ENCODE measurements at places on chromosomes 12 and 14.
A peak's percentile ranks its signal among the peaks of the same experiment; 100 is the strongest.

- no peak for DNase-seq
Measured at GRCh38 chr14:92556863-92557543, 43.4 kb downstream of the RIN3 start.

GRCh38 chr14:67016856-67017255, 172.4 kb upstream of the GARIN2 start:
- no peak for DNase-seq

GRCh38 chr14:65333943-65334687, 78.4 kb upstream of the FUT8 start:
- DNase-seq = no peak

DNA sequence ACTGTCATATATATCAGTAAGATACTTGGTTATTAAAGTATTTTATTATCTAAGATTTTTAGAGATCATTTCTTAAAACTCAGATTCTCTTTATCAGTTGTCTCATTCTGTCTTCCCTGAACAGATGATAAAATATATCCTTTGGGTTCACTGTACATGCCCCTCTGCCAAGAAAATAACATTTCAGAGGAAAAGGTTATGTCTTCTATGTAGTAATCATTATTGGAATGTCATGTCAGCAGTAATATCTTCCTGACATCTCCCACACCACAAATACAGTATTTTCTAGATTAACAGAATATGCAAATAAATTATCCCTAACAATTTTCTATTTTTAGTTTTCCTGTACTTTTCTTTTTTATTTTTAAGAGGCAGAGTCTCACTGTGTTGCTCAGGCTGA, 26.0 kb downstream of the BTBD7 start:
- no peak for DNase-seq

- DNase-seq = no peak
Measured at GRCh38 chr14:93970965-93971634, 5.3 kb downstream of the ASB2 start.

DNA sequence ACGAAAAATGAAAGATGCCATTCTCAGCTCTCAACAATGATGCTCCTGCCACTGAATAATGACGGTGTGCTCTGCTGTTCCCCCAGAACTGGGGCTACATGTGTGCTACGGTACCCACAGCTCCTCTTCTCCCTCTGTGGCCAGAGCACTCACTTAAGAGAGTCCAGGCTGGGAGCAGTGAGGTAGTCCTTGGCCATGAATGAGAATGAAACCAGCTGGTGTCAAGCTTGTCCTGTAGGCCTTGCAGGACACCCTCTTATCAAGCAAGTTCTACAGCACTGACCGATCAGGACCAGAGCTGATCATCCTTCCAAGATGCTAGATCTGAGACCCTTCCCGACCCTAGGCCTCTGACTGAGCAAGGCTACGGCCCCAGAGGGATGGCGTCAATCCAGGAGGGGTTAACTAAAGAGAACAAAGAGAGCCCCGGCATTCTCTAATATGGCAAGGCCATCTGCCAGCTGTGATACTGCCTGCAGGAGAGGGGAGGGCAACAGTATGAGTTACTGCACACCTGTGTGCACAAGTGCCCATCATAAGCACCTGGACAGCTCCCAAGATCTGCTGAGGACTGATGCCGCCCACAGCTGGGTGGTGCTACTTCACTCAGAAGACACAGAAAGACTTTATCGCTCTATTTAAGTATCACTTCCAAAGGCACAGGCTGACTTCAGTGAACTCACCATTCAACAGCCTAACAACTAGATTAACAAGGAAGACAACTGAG, 30.5 kb downstream of the APPL2 start:
- DNase-seq = no peak

GRCh38 chr12:63404611-63405010, 253.6 kb upstream of the AVPR1A start:
- DNase-seq = no peak

DNA sequence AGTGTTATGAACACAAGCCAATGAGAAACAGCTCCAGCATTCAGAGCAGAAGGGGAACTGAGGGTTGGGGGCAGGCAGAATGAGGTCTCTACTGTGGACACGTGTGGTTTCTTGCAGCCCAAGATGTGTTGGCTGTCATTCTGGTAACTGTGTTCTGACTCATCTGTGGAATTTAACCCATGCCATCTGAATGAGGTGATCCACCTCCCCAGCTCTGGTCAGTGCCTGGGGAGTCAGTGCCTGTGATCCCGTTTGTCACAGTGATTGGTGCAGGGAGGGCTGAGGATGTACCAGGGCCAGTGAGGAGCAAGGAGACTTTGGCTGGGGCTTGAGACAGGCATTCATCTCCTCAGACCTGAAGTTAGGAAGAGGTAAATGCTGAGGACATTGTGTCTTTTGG, 216.8 kb downstream of the MSRB3 start:
- no peak for DNase-seq

GRCh38 chr14:91891721-91892220, 24.4 kb upstream of the TC2N start:
- DNase-seq = peak; percentile 95

GRCh38 chr12:449203-449602, 10.5 kb upstream of the B4GALNT3 start:
- no peak for DNase-seq

DNA sequence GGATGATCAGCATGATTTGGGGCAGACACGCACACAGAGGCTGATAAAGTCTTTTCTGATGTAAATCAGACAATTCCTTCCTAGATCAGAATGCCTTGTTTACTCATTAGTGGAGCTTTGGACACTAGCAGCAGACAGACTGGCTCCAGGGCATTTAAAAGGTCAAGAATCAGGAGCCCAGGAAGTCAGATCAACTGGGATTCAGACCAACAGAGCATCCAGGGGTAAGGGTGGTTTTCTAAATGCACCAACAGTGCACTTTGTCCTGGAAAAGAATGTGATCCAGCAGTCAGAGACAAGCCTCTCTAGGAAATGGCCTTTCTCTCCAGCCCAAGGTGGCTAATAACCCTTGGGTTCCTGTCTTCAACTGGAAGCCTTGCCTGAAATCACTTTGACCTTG, 405.3 kb downstream of the MED13L start:
- no peak for DNase-seq

GRCh38 chr12:79406993-79407392, 283.8 kb downstream of the PAWR start:
- DNase-seq = no peak

DNA sequence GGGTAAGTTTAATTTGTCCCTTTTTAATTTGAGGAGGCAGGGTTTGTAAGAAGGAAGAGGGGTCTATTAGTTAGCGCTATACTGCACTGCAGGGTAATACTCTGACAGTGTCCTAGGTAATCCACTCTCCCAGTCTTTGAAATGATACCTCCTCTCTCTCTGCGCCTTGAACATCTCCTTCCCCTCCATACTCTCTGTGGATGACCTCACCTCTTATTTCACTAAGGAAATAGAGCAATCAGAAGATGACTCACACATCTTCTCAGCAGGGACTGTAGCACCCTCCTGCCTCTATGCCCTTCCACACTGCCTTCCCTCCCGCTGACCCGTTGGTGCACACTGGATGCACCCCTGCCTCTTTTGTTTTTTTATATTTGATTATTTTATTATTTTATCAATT, 94.2 kb downstream of the GRIP1 start:
- DNase-seq = no peak

DNA sequence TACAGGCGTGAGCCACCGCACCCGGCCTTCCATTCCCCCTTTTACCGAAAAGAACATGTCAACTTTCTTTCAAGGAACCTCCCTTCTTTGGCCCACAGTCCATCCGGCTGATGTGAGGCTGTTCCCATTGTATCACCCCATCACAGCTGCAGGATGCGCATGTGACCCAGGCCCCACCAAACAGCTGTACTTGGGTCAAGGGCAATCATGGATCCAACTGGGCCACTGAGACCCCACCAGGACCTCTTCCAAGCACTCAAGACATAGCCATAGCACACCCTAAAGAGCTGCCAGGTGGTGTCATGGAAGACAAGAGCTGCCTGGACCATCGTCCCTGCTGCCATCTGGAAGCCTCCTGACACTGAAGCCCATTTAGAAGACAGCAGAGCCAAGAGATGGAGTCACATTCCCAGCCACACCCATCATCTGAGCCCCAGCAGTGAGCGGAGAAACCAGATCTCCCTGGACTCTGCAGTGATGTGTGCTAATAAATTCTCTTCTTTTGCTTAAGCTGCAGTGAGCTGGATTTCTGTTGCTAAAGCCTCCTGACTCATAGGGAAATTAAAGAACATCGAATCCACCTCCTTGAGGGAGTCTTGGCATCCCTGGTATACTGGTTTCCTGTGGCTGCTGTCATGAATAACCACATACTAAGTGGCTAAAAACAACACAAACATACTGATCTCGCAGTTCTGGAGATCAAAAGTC, 105.6 kb downstream of the KSR2 start:
- DNase-seq = no peak

GRCh38 chr12:88529531-88530488, 50.5 kb downstream of the KITLG start:
- DNase-seq = no peak

- DNase-seq = no peak
Measured at GRCh38 chr12:105072888-105073488, 11.3 kb downstream of the ALDH1L2 start.

DNA sequence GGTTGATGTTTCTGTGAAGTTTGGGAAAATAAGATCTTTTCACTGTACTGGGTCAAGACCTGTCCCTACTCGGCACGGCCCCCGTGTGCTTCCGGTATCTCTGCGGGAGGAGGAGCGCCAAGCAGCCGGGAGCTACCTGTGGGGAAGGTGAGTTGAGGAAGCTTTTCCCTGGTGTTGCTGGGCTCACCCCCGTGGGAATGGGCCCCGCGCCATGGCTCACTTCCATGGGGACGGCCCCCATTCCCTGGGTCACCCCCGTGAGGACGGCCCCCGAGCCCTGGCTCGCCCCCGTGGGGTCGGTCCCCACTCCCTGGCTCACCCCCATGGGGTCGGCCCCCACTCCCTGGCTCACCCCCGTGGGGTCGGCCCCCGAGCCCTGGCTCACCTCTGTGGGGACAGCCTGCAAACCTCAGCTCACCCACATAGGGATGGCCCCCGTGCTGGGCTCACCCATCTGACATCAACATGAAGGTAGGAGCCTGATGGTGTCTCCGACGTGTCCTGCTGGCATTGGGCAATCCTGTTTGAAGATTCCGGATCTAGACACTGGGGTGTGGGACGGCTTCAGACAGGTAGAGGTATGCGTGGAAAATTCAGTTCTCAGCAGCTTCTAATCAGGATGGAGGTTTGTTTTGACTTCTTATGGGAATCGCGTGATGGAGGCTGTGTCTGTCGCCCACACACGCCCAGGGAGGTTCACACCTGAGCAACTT, 9.1 kb downstream of the LRCOL1 start:
- DNase-seq = no peak
